ENCODE measurements at places on chromosomes 5 and 9. TPM values are rescaled to one million over a fixed set of nuclear protein-coding genes. Genes with fewer than 3 reads are reported as not detected.

Gene TLX3
- total RNA-seq: not detected

Gene SLC25A2
- total RNA-seq: 1.1 TPM

- DNase-seq: no peak
- no peak overlapping the region for H3K4me3 ChIP-seq
- no peaks in the 10 kb centered on the region for H3K4me1 ChIP-seq
- H3K27me3 ChIP-seq: no peaks in the 10 kb centered on the region
- no peaks in the 10 kb centered on the region for H3K36me3 ChIP-seq
- no peak overlapping the region for H3K27ac ChIP-seq
Measured at GRCh38 chr5:98259595-98259994, 513.9 kb upstream of the RGMB start.

DNA sequence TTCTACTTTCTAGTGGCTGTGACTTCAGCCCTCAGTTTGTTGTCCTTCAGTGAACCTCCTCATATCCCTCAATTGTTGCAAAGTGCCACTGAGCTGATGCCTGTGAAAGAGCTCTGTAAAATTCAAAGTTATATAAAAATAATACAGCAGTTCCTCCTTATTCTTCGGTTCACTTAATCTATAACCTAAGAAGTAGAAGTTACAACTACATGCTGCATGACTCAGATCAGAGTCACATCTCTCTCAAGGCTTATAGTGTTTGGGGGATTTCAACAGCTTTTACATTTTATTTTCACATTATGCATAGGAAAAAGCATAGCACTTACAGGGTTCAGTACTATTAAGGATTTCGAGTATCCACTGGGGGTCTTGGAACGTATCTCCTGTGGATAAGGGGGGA is 25.1 kb upstream of the GCNT1 start:
- H3K27ac ChIP-seq: no peak overlapping the region
- peaks cover 7% of the 10 kb centered on the region for H3K4me1 ChIP-seq
- no peaks in the 10 kb centered on the region for H3K27me3 ChIP-seq
- DNase-seq: no peak
- no peak overlapping the region for H3K4me3 ChIP-seq

- peak overlapping the region; percentile 98 for H3K27ac ChIP-seq
- peak overlapping the region; percentile 94 for H3K4me3 ChIP-seq
- H3K36me3 ChIP-seq: no peaks in the 10 kb centered on the region
- peak; percentile 73 for DNase-seq
Measured at GRCh38 chr9:22446950-22447617, 460 bp downstream of the DMRTA1 start.
